ENCODE measurements at places on chromosomes 13 and 19.

DNA sequence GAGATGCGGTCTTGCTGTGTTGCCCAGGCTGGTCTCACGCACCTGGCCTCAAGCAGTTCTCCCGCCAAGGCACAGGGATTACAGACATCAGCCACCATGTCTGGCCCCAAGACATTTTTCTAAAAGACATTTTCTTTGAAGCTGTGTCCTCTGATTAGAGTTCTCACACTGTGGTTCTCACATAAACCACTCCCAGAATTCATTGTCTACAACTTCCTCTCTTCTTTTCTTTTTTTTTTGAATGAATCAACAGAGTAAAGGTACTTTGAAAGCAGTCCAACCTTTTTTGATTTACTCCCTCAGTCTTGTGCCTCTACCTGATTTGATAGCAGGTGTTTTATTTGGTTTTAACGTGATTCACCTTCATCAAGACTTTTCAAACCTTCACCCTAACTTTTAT is 14.3 kb upstream of the SHD start:
- no peak for DNase-seq

DNA sequence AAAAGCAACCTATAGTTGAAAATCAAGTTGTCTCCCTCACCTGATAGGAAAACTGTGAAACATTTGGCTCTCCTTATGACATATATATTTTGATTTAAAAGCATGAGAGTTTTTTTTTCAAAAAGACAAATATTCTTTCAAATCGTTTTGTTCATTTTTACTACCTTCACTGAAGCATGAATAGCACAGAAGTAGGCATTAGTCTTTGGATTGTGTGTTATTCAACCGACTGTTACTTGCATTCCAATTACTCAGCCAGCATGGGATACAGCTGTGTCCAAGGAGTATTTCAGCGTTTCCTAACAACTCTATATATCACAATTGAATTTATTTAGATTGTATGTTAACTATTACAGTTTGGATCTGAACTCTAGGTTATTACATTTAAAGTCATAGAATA is 135.2 kb downstream of the PCDH9 start:
- no peak for DNase-seq

- no peak for DNase-seq
Measured at GRCh38 chr13:108005231-108005630, 210.1 kb downstream of the LIG4 start.

DNA sequence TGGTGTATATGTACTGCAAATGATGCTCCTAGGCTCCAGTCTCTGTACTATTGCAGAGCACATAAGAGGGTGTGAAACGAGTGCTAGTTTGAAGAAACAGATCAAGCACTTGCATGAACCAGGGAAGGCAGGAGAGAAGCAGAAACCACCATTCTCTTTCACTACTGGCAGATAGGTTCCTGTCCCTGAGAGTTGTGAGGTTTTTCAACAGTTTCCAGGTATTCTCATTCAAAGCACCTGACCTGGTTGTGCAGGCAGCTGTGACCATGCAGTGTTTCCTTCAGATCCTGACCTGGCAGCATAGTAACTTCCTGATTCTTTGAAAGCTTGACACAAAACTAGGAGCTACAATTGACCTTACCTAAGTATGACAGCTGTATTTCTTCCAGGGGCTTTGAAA is 164.9 kb downstream of the UFM1 start:
- peak; percentile 36 for DNase-seq

GRCh38 chr19:4302243-4302640 is at the start of gene TMIGD2:
Gene TMIGD2 (minus strand): TSS chr19:4302389. CDS start chr19:4302385, 4 bp downstream.
- DNase-seq = no peak

Data from DMS153 (cell line).